ENCODE measurements at places on chromosomes 6 and 20. TPM values are rescaled to one million over a fixed set of nuclear protein-coding genes. Genes with fewer than 3 reads are reported as not detected.

- no peak for DNase-seq
These were observed 21.3 kb downstream of the MAN1A1 start for GRCh38 chr6:119328254-119328653.

DNA sequence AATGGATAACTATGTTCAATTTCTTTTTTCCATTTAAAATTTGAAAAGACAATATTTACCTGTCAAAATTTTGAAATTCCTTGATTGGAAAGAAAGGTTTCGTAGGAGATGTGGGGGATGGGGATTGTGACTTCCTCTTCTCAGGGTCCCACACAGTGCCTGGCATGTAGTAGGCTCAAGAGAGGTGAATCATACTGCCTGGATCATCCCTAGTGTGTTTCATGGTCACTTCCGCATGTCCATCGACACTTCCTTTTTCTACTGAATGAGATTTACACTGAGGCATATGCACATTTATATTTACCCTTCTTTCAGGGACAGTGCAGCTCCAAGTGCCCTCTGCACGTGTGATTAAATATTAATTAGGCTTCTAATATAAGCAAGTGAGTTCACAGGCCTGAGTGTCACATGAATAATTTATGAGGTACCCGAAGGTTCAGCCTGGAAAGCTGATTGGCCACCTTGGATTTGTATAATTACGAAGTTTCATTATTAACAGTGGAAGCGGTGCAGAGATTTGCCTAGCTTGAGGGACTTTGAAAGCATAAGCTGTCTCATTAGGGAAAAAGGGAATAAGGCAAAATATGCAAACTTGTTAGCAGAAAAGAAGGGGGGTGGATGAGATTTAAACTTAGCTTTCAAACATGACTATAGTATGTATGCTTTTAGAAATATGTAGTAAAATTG lies 177.5 kb upstream of the MMS22L start:
- DNase-seq = no peak

DNA sequence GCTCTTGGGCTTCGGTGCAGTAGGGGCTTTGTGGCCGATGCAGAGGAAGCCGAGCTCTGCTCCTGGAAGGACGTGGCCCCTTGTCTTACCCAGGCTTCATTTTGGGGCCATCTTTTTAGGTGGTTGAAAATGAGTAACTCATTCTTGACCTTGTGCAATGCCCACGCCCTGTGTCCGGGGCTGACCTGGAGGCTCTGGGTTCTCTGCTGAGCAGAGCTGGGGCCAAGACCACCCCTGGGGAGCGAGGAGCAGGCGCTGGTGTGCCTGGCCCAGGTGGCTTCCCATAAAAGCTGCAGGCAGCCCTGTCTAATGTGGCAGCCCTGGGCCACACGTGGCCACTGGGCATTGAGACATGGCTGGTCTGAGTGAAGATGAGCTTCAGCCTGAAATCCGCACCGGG lies 25.7 kb downstream of the NTSR1 start:
- DNase-seq = no peak

DNA sequence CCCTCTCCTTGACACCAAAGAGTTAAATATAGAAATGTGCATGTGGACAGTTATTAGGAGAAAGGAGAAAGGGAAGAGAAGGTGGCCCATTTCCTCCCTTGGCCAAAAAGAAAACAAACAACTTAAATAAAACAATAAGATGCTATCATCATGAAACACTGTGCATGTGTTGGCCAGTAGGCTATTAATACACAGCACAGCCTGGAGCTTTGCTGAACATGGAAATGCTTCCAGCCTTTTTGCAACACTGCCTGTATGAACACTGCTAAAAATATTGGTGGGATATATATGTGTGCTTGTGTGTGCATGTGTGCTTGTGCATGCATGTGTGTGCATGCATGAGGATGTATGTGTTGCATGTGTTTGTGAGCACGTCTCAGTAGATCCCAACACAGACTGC lies 100.4 kb downstream of the LY86 start:
- DNase-seq = no peak

- no peak for DNase-seq
These were observed 220.7 kb upstream of the DEFB112 start for GRCh38 chr6:50270415-50270814.

- no peak for DNase-seq
These were observed 467.4 kb upstream of the CITED2 start for GRCh38 chr6:139841794-139842215.

- DNase-seq = no peak
These were observed 58.0 kb downstream of the TOX2 start for GRCh38 chr20:43972692-43973091.

GRCh38 chr6:25872814-25873213 lies 1.2 kb downstream of the SLC17A3 start:
- no peak for DNase-seq

DNA sequence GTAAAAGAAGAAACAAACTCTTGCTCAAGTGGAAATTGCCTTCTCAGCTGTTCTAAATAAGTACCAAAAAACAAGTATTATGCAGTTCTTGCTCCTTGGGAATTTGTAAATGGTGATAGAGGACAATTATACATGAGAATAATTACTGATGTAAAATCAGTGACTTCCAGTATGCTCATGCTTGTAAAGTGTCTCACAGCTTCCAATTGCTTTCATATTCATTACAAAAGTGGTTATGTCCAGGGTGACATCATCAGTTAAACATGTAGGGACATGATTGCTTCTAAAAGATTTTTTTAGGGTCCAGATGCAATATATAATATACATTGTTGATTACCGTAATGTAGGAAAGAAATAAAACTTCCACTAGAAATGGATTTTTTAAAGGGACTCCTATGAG lies 122.8 kb upstream of the B3GAT2 start:
- DNase-seq = no peak

DNA sequence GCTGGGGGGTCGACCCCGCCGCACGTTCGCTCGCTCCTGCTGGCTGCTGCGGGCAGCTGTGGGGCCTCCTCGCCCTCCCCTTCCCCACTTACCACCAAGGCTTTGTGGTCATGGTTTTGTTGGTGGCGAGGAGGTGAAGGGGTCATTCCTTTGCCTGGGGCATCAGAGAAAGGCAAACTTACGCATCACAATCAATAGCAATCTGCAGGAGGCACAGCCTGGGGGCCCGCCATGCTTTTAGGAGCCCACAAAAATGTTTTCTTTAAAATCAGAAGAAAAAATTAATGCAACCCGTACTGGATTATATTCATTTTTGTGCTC lies 137.0 kb downstream of the IMPG1 start:
- DNase-seq = no peak

- no peak for DNase-seq
These were observed 4.6 kb downstream of the GPLD1 start for GRCh38 chr6:24484657-24485323.

- DNase-seq = no peak
These were observed 340.2 kb upstream of the CHD6 start for GRCh38 chr20:41958391-41958790.

- no peak for DNase-seq
These were observed 101.0 kb upstream of the SPACA1 start for GRCh38 chr6:87946669-87947068.

- no peak for DNase-seq
These were observed 37.3 kb upstream of the UST start for GRCh38 chr6:148709577-148709976.

DNA sequence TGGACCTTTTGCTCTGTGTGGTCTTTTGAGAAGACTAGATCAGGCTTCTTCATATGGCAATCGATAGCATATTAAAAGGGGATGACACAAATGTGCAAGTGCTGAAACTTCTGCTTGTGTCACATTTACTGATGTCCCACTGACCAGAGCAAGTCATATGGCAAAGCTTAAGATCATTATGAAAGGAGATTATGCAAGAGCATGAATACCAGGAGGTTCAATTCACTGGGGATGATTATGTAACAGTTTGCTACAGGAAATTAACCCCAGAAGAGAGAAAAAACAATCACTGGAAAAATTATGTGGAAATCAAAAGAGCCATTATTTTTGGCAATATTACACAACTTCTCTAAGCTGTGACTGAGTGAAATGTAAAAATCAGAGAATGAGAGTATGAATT lies 13.7 kb upstream of the PRDM13 start:
- no peak for DNase-seq

- DNase-seq = no peak
These were observed 566.3 kb downstream of the DHX35 start for GRCh38 chr20:39528436-39528835.

GRCh38 chr6:121590916-121591315 lies 155.5 kb downstream of the GJA1 start:
- peak; percentile 29 for DNase-seq

DNA sequence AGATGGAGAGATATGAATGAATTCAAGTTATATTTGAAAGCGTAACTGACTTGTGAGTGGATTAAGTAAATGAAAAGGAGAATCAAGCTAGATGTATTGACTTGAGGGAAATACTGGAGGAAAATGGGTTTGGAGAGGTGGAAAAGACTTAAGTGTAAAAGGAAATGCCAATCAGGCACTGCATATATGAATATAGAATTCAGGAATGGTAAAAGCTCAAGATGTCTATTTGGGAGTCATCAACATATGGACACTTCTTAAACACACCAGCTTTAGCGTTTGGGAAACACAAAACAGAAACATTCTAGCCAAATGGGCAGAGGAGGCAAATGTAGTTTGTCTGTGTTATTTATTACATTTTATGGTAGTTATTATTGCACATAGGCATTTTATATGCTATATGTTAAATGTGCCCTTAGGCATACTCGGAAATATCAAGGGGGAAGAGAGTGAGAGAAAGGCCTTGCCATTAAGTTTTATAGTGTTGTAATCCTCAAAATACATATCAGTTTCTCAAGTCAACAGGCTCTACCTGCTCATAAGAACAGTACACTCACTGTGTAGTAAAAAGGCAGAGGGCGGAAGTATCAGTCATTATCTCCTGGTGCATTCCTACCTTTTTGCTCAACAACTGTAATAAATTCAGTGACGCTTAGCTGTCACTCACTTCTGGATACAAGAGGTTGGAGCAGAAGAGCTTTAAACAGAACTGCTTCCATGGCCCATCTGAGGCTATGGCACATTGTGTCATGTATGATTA lies 33.7 kb upstream of the ME1 start:
- DNase-seq = no peak

GRCh38 chr20:3932681-3933080 lies 43.5 kb downstream of the PANK2 start:
- no peak for DNase-seq

- no peak for DNase-seq
These were observed 4.9 kb downstream of the POLR1C start for GRCh38 chr6:43521836-43522235.

GRCh38 chr20:38119446-38119845 lies 45.6 kb downstream of the TGM2 start:
- no peak for DNase-seq

GRCh38 chr6:143400258-143401067 lies 50.0 kb downstream of the ADAT2 start:
- DNase-seq = peak; percentile 1

DNA sequence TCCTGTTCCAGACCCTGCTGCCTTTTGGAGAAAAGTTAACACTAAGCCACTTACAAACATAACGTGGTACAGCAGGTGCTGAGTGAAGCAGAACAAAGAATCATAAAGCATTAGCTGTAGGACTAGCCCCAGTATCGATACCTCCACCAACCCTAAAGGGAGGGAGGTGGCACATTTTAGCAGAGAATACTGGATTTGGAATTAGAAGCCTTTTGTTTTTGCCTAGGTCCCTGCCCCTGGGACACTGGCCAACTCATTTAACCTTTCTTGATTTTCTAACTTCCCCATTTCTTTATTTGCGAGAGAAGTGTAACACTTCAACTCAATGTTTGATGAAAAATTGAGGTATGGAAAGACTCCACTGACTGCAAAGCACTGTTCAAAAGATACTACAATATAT lies 93.5 kb downstream of the B3GAT2 start:
- no peak for DNase-seq

DNA sequence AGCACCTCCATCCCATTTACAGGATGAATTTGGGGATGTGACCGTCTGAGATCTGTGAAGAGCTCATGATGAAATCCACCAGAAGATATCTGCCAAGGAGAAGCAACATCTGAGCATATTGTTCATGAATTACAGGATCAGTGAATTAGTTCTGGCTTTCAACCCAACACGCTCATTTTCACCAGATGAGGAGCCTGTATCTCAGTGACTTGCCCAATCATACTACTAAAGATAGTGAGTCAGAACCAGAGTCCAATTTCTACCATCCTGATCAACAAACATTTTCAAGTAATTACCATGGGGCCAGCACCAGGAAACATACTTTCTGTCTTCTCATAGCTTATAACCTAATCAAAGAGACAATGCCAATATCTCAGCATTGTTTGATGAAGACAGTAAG lies 116.6 kb downstream of the ZDHHC14 start:
- DNase-seq = no peak

GRCh38 chr6:170347091-170347490 lies 40.5 kb downstream of the FAM120B start:
- no peak for DNase-seq

- peak; percentile 82 for DNase-seq
These were observed 53.3 kb upstream of the KLHL31 start for GRCh38 chr6:53718597-53719460.

- DNase-seq = no peak
These were observed 137.0 kb upstream of the RIN2 start for GRCh38 chr20:19621072-19621471.

DNA sequence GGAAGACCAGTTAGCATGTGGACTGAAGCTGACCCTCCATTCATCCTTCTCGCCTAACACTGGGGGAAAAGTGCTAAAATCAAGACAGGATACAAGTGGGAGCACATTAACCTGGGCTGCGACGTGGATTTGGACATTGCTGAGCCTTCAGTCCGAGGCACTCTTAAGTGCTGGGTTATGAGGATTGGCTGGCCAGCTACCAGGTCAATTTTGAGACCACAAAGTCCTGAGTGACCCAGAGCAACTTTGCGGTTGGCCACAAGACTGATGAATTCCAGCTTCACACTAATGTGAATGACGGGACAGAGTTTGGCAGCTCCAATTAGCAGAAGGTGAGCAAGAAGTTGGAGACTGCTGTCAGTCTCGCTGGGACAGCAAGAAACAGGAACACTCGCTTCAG lies 20.7 kb downstream of the FUCA2 start:
- DNase-seq = no peak

Gene ANKRD6
- 12.1 TPM for total RNA-seq

Gene FRMD1
- not detected for total RNA-seq

Gene ZSCAN23
- total RNA-seq = 0.81 TPM

Gene MCUR1
- 28.2 TPM for total RNA-seq

Gene BPIFB2
- not detected for total RNA-seq

Gene TP53INP2
- 3.6 TPM for total RNA-seq

Gene SMPDL3A
- total RNA-seq = 1.2 TPM

Gene ZNF334
- not detected for total RNA-seq

Gene ANGPT4
- not detected for total RNA-seq

Gene LTV1
- 33.8 TPM for total RNA-seq

Gene LAMA4
- total RNA-seq = 2.3 TPM

Gene HBS1L
- 104 TPM for total RNA-seq

Gene RPL10A
- total RNA-seq = 4,000 TPM

Gene BHLHE23
- not detected for total RNA-seq

Gene HLA-DQA2
- not detected for total RNA-seq

Gene TULP1
- not detected for total RNA-seq

Gene HLA-DMB
- 3.2 TPM for total RNA-seq

Gene DACT2
- not detected for total RNA-seq

Gene RIPOR2
- not detected for total RNA-seq

Gene OPN5
- not detected for total RNA-seq

Gene STMN3
- total RNA-seq = 180 TPM

Gene PTP4A1
- 24.1 TPM for total RNA-seq
